ENCODE measurements at places on chromosomes 6 and 20.
A peak's percentile ranks its signal among the peaks of the same experiment; 100 is the strongest.

- peak; percentile 64 for DNase-seq
These were observed 28.1 kb downstream of the TOX2 start for GRCh38 chr20:43942667-43943285.

- DNase-seq: no peak
These were observed 211.7 kb downstream of the LMBRD1 start for GRCh38 chr6:69584913-69585729.

- DNase-seq: no peak
These were observed 22.9 kb upstream of the JAG1 start for GRCh38 chr20:10696650-10697049.

DNA sequence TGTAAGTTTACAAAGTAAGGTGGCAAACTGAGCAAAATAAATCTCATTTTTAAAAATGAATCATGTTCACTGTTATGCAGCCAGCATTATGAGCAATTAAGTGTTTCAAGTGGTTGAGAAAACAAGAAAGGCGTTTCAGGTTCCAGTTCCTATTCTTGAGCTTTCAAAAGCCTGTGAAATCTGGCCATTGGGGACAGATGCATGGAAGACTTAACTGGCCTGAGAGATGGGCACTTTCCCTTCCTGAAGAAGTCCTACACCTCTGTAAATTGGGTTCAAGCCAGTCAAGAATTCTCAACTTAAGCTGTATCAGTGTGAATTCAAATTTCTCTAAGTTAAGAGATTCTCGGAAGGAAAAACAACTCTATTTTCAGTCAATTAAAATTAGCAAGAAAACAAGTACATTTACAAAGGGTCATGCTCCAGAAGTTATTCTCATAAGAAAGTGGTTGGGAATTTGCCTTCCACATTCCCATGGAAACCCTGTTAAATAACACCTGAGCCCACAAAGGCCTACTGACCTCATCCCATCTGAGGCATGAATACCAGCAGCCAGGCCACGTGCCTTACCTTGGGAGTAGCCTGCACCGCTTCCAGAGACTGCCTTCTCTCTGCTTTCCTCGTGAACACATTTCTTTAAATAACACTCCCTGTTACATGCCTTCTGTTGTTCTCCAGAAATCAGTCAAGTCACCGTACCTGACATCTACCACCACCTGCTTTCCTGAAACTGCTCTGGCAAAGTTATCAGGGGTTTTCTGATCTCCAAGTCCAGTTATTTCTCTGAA lies 19.4 kb downstream of the MAP3K5 start:
- no peak for DNase-seq

DNA sequence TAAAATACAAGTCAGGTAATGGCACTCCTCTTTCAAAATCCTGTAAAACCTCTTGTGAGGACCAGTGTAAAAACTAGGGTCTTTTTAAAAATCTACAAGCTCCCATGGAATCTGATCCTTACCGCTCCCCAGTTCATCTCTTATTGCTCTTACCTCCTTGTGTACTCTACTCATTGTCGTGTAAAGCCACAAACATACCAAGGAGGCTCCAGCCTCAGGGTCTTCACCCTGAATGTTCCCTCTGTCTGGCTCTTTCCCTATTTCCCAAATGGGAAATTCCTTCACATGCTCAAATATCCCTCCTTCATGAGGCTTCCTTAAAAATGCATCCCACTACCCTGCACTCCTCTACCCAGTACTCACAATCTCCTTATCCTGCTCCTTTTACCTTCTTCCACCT lies 67.1 kb downstream of the TASP1 start:
- DNase-seq: no peak

DNA sequence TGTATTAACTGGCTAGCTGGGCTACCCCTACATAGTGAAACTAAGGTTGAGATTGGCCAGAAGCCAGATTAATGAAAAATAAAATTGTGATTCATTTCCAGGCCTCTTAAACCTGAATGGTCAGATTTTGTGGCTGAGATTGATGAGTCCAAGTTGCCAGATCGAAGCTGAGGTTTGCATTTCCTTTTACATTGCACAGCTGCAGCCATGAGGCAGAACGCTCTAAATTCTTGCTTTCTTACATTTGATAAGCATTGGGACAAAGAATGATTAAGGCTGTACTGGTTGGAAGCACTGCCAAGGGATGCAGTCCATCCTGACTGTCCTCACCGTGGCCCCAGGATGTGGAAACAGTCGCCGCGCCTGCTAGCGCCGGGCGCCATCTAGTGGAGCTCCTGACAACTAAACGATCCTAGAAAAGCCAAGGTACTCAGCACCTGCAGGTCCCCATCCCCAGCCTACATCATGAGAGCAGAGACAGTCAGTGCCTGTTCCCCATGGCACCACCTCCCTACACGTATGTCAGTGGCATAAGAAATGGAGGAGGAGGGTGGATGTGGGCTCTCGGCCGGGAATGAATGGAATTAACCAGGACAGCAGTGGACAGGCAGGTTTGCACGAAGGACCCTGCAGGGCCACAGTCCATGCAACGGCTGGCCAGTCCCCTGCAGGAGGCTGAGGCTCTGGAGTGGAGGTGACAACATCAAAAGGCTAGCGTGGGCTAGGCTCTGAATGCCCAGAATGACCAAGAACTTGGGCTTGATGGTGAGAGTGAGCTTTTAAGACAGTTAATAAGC lies 19.0 kb downstream of the PXDC1 start:
- peak; percentile 80 for DNase-seq

DNA sequence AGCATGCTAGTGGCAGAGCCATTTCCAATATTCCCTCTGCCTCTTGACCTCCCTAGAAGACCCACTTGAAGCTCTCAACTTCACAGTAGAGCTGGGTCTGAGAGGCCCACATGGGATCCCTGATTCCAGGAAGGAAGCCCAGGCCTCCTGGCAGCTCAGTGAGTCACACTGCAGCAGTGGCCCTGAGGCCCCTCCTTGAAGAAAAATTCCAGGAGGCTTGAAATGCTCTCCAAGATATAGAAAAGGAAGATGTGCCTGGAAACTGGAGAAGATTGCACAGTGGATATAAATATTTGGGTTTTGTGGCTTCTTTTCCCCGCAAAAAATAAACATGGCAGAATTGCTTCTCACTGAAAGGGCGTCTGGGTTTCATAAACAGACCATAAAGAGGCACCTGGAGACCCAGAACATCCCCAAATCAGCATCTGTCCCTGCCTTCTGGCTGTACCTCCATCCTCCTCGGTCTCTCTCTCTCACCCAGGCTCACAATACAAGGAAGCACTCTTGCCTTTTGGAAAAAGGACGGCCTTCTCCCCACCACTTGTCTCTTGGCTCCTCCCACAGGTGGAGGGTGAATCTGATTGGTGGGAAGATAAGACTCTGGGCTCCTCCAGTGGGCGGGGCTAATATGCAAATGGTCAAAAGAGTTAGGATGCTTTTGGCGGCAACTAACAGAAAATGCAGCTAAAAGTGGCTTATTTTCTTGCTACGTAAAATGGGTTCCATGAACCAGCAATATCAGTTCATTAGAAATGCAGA lies 200.0 kb upstream of the SULF2 start:
- DNase-seq: peak; percentile 48

GRCh38 chr6:27096834-27097511 lies 150.5 kb upstream of the PRSS16 start:
- DNase-seq: peak; percentile 67

DNA sequence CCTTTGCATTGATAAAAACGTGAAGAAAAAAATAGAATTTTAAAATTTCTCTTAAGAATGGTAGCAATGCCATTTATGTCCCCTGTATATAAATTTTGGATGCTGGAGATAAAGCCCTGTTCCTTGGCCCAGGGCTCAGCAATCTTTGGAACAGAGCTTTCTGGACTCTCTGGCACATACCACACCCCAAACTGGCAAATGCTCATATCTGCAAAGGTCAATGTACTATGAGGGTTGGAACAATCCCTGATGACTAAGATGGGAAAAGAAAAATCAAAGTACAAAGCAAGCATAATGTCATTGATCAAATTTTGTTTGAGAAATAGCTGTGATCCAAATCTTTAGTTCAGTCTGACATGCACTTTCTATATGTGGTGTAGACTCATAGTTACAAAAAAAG lies 158.1 kb upstream of the HCRTR2 start:
- DNase-seq: no peak

GRCh38 chr6:354631-355280 lies 36.8 kb upstream of the IRF4 start:
- DNase-seq: no peak

GRCh38 chr20:16106191-16106849 lies 466.9 kb downstream of the KIF16B start:
- no peak for DNase-seq

DNA sequence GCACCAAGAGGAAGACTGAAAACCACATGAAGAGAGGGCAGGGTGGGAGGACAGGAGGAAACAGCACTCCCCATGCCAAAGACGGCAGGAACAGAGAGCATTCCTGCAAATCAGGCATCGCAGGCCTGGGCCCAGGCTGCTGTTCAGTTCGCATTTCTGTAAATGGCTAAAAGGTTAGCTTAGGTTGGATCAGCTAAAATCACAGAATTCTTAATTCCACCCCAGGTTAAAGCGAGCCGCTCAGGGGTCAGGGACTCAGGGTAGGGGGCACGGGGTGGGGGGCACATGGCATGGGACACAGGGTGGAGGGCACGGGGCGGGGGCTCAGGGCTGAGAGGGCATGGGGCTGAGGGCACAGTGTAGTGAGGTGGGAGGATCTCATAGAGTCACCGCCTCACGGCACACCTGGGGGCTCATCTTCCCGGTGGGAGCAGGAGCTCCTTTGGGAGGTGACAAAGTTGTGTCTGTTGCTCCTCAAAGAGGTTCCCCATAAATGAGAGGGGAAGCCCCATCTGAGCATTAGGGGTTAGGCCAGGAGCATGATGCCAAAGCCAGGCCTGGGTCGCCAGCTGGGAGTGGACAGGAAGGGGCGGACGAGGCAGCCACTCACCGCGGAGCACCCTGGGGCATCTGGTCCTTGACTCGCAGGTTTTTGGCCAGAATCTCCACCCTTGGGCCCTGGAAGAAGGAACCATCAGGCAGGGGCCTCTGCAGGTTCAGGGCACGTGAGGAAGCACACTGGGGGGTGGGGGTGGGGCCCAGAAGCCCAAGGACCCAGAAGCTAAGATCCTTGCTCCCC lies 200.7 kb downstream of the PREX1 start:
- DNase-seq: no peak

DNA sequence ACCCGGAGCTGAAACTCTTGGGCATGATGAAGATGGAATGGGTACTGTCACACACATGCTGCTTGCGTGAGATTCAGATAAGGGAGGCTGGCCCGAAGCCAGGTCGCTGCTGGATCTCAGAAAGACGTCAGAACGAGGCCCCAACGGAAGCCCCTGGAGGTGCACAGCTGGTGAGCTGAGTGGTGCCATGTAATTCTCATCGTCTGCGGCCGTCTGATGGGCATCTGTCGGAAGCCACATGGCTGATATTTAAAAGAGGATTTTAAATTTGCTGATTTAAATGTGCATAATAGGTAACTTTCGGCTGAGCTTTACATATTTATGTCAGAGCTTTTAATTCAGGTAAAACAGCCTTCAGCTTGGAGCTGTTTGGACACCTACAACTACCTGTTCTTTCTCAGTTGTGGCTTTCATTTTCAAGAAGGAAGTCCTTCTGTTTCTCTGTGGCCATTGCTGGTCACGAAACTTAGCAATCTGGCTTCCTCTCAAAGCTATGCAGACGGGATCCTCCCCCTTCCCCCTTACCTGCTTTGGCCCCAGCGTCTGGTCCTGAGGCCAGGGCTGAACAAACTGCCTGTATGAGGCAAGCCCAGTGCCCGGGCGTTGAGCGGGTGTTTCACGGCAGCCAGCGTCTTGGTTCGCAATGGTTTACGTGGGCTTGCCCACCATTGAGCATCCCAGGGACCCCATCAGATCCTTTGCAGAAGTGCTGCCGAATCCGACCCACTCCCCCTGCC lies 9.2 kb downstream of the SLCO4A1 start:
- peak; percentile 33 for DNase-seq

GRCh38 chr20:18901980-18902737 lies 88.6 kb downstream of the SCP2D1 start:
- peak; percentile 14 for DNase-seq

DNA sequence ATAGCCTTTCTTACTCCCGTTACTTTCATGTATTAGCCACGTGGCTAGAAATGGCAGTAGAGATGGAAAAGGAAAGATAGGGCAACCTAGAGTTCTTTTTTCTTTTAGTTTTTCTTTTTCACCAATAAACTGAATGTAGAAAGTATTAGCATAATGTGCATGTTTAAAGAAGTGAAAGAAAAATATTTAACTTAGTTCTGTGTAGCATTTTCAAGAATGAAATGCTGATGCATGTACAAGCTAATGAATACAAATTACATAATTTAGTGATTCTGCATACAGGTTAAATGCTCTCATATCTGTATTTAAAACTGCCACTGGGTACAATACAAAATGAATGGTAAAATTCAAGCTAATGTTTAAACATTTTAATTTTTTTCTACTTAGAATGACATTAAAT lies 22.6 kb upstream of the IL20RA start:
- no peak for DNase-seq

DNA sequence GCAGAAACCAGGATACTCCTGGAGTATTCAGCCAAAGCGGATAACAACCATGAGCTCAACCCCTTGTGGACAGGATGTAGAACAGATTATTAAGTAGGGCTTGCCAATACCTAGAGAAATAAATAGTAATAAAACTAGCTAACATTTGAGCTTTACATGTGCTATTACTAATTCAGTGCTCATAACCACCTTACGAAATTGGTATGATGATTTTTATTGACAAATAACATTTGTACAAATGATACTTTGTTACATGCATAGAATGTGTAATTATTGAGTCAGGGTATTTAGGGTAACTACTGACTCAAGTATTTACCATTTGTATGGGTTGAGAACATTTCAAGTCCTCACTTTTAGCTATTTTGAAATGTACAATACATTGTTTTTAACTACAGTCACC lies 287.9 kb downstream of the CDC5L start:
- DNase-seq: no peak

Measured in MCF 10A (cell line).